ENCODE measurements at places on chromosomes 2 and 18.

DNA sequence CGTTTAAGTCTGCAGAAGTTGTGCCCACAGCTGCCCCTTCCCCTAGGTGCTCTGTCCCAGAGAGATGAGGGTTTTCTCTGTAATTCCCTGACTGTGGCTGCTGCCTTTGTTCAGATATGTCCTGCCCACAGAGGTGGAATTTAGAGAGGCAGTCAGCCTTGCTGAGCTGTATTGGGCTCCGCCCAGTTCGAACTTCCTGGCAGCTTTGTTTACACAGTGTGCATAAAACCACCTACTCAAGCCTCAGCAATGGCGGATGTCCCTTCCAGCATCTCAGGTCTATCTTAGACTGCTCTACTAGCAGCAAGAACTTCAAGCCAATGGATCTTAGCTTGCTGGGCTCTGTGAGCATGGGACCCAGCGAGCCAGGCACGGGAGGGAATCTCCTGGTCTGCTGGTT is 48.1 kb downstream of the LHCGR start:
- no peak for DNase-seq

DNA sequence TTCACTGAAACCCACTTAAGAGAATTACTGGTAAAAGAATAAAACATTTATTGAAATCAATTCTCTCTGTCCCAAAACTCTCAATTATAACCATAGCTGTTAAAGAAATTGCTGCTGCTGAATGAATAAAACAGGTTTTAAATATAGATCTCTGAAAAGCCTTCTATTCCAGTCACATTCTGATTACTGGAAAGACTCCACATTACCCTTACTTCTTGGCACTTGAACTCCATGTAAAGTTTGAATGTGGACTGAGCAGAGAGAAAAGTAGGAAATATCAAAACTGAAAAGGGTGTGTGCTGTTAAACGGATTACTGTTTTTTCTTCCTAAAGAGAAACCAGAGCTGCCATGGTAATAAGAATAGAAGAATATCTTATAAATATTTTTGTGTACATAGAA is 655.3 kb upstream of the SETBP1 start:
- DNase-seq, result no peak

DNA sequence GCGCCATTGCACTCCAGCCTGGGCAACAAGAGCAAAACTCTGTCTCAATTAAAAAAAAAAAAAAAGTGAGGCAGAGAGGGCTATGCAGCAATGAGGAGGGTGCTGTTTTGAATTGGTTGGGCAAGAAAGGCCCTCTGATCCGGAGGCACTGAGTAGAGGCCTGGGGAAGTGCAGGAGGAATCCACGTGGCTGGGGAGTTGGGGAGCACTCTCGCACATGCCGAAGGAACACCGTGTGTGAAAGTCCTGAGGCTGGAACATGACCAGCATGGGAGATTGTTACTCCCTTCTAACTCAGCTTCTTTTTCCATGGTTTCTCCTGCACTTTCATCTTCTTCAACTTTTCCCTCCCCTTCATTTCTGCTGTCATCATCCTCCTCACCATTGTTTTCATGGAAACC is 347.9 kb upstream of the HS6ST1 start:
- DNase-seq, result no peak

DNA sequence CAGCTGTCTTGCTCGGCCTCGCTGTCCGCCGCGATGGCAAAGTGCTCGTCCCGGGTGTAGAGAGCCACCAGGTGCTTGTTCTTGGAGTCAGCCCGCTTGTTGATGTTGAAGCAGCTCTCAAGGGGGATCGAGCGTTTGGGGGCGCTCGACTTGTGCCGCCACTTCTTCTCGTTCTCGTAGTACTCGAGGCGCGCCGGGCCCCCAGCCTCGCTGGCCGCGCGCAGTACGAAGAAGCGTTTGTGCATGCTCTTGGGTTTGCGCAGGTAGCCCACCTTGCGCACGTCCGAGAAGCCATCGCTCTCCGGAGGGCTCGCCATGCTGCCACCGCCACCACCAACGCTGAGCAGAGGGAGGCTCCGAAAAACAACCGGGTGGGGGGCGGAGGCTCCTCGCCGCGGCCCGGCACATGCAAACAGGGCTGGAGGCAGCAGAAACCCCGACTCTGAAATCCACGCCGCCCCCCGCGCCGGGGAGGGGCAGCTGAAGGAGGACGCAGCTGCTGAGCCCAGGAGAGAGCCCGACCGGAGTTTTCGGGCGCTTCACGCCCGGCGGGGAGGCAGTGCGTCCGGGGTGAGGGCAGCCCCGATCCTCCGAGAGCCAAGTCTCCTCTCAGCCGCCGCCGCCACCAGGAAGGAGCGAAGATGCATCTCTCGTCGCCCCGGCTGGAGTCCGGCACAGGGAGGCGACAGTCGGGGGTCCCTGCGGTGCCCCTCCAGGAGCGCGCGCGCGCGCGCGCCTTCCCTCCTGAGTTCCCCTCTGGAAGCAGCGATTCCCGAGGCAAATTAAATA is 1.0 kb downstream of the IRS1 start:
- DNase-seq, result peak; percentile 61

- DNase-seq, result no peak
Measured at GRCh38 chr18:6039055-6039454, 143.7 kb upstream of the TMEM200C start.

DNA sequence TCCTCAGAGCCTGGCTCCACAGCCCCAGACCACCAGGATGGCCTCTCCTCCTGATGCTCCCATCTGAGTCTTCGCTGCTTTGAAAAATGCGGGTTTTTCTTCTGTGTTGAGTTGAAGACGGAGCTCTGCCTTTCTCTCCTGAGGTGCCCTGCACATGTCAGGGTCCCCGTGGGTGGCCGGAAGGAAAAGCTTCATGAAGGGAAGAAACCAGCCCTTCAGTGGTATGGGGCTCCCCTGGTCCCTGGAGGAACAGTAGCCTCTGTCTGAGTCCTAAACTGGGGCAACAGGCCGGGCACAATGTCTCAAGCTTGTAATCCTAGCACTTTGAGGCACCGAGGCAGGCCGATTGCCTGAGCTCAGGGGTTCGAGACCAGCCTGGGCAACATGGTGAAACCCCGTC is 54.7 kb upstream of the CAB39 start:
- DNase-seq, result no peak

DNA sequence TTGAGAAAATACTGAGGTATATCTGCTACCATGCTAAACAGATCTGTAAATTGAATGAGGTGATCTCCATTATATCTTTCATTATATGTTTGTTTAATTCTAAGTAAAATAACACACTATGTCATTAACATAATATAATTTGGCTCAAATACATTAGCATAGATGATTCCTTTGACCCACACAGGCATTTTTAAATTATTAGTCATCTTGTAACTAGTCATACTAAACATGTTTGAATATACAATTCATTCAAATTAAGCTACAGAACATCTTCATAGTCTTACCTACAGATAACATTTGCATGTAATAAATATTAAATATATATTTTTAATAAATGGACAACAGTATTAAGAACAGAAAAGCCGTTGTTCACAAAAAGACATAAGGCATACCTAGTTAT is 52.7 kb upstream of the KYNU start:
- no peak for DNase-seq

- peak; percentile 57 for DNase-seq
Measured at GRCh38 chr2:68789603-68790002, 55.0 kb downstream of the ARHGAP25 start.

- no peak for DNase-seq
Measured at GRCh38 chr2:232417489-232417888, 10.8 kb downstream of the ALPG start.

DNA sequence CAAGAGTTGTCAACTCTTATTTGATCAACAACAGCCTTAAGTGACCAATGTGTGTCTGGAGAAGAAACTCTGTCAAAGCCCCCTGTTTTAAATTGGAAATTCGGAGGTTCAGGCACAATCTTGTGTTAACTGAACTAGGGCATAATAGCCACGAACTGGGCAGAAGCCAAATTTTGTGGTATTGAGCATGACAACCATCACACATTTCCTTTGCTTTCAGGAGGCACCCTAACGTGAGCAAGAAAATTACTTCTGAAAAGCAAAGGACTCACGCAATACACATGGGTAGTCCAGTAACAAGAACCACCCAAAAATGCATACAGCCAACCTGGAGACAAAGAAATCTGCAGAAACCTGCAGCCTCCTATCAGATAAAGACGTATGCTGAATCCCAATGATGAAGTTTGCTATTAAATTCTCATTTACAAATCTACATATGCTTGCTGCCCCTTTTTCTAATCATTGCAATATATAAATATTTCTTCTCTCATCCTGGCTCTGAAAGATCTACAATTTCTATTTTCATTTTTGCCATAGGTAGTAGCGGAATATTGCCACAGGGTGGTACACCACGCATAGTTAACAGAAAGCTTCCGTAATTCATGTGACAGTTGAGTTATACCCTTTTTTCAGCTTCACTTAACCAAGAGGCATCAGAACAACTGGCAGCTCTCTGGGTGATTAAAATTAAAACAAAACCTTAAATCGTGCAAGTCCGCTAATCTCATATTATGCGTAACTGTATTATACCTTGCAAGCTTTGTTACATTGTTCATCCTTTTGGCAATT is 495.8 kb downstream of the NRXN1 start:
- no peak for DNase-seq

- DNase-seq, result no peak
Measured at GRCh38 chr2:134052173-134052572, 201.7 kb upstream of the MGAT5 start.

DNA sequence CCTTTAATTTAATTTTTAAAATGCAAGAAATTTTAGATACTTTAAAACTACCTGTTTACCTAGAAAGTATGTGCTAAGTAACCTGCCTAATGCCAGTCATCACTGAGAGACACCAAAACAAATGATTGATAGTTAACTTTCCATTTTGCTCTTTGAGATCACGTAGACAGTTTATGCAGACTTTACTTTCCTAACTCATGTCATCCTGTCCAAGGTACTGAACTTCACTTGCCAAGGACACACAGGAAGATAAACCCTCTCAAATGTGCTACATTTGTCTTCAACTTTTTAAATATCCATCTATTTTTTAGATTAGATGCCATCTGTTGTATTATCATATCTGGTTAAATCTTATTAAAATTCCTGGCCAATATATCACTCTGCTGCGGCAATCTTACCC is 20.1 kb upstream of the SCN1A start:
- no peak for DNase-seq

- DNase-seq, result no peak
Measured at GRCh38 chr2:49177194-49177593, 22.9 kb upstream of the FSHR start.

- no peak for DNase-seq
Measured at GRCh38 chr2:3142210-3142609, 235.4 kb downstream of the EIPR1 start.

- no peak for DNase-seq
Measured at GRCh38 chr2:105569606-105570005, 170.8 kb upstream of the FHL2 start.

GRCh38 chr2:157875641-157876065 is 477 bp downstream of the ACVR1 start:
- no peak for DNase-seq

DNA sequence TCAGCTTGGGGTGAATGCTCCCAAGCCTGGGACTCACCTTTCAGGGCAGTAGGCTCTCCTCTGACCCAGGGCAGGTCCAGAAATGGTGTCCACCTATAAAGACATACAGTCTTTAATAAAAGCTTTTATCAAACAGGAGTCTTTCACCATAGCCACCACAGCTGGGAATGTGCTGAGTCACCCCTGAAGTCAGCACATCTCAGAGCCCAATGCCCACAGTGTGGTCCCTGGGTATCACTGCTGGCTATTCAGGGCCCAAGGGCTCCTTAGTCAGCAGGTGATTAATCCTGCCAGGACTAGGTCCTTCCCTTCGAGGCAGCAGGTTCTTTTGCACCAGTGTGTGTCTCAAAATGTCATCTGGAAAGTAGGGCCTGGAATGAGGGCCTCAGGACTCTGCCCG is 181.9 kb downstream of the MEMO1 start:
- no peak for DNase-seq

- DNase-seq, result no peak
Measured at GRCh38 chr2:219207884-219208740, 1.5 kb downstream of the ZFAND2B start.

DNA sequence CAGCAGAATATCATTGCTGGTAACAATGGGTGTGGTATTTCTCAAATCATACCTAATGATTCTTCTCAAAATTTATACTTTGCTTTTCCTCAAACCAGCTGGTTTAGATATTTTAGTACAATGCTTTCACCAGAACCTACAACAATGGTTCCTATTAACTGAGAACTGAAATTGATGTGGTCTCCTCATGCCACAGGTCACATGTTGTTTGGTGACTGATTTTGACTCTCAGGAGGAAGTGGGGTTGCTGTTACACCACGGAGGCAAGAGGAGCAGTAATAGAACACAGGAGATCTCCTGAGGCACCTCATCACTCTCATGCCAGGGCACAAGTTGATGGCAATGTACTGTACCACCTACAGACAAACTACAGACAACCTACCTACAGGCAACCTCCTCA is 3.0 kb upstream of the CEP68 start:
- DNase-seq, result peak; percentile 53

DNA sequence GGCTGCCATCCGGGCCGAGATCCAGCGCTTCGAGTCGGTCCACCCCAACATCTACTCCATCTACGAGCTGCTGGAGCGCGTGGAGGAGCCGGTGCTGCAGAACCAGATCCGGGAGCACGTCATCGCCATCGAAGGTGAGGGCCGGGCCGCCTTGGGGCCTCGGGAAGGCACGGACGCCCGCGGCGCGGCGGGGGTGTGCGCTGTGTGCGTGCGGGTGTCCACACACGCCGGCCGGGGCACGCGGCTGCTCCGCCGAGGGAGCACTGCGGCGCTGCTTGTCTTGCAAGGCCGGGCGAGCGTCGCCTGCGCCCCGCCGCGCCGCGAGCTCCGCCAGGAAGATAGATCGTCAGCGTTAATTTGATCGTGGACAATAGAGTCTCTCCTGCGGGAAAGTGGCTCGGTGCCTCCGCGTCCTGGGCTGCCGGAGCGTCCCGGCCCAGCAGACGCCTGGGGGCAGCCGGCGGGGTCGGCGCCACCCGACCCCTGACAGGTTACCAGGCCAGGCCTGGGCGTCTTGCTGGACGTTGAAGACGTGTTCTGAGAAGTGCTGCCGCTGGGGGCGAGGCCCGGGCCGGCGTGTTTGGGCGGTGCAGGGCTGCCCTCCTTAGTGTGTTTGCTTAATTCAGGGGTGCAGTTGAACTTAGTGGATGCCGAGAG is 1.0 kb downstream of the AGAP1 start:
- no peak for DNase-seq
